ENCODE measurements at places on chromosomes 1 and 21. TPM values are rescaled to one million over a fixed set of nuclear protein-coding genes. Genes with fewer than 3 reads are reported as not detected.

The OXCT2 gene
- total RNA-seq: 0.77 TPM

The KCNA3 gene
- total RNA-seq: 1.4 TPM

The ECM1 gene
- total RNA-seq: 10.5 TPM

The SPATA45 gene
- not detected for total RNA-seq

The CFAP141 gene
- not detected for total RNA-seq

The ATP6V1G3 gene
- total RNA-seq: not detected

Data from colonic mucosa (tissue), 4 donors.